ENCODE measurements at places on chromosomes 4 and X.

DNA sequence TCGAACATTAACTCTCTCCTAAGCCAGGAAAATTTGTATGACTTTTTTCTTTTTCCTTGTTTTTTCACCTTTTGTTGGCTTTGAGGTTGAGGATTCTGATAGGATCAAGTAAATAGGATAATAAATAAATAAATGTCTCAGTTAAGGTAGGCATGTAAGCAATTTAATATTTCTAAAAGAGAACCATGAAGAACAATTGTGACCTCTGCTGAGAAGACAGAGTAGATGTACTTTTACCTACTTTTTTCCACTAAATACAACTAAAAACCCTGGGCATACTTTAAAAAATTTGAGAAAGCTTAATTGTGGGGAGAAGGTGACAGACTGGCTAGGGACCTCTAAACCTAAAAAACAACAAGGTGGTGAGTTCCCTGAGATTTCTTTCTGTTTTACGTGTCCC is 31.6 kb upstream of the CLNK start:
- DNase-seq: no peak

- peak; percentile 1 for DNase-seq
Observed at GRCh38 chrX:34656842-34657725, at the start of gene TMEM47. Gene TMEM47, minus strand, starts transcription at chrX:34657285. Its CDS starts 256 bp downstream, at chrX:34657029.

DNA sequence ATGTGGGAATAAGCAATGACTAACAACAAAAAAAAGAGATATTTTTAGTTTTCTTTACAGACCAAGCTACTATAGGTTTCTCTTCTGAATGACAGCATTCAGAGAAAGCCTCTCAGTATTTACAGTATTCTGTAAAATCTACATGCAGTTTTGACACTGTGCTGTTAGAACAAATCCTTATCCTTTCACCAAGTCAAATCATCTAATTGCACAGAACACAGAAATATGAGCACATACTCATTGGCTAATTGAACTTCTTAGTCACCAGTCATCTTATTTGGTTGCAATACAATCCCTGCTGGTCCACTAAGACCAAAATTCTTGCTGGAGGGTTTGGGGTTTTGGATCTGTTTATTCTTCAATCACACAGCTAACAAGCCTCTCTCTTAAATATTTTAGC is 5.7 kb downstream of the ACOT9 start:
- no peak for DNase-seq

- DNase-seq: no peak
Observed at GRCh38 chrX:34813618-34814017, 129.0 kb upstream of the FAM47B start.

DNA sequence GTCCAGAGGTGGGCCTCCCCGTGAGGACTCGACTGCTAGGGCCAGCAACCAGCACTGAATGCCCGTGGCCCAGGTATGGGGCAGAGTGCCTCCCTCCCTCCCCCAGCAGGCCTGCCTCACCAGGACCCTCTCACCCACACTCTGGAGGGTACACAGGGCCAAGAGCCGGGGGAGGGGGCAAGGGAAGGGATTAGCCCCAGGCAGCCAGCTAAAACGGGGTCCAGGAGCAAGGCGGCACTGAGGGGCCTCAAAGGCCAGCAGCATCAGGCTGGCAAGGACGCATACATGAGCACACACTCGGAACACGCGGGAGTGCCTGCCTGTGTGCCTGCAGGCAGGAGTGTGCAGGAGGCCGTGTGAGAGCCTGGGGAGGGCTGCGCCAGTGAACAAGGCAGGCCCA is 18.3 kb upstream of the DUSP9 start:
- DNase-seq: no peak

DNA sequence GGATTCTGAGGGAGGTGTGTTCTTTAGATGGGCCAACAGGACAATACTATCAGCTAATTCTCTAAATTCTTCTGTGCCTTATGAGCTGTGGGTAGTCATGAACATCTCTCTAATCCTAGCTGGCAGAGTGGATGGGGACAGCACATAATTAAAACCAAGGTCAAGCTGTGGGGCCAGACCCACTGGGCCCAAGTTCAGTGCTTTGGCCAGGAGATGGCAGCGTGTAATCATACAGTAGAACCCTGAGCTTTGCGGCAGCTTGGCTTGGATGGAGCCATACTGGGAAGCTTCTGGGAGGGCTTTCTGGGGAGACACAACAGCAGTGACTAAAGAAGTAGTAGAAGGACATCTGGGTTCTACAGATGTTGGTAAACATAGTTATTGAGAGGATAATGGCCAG is 140.3 kb upstream of the CXCL13 start:
- DNase-seq: peak; percentile 48

DNA sequence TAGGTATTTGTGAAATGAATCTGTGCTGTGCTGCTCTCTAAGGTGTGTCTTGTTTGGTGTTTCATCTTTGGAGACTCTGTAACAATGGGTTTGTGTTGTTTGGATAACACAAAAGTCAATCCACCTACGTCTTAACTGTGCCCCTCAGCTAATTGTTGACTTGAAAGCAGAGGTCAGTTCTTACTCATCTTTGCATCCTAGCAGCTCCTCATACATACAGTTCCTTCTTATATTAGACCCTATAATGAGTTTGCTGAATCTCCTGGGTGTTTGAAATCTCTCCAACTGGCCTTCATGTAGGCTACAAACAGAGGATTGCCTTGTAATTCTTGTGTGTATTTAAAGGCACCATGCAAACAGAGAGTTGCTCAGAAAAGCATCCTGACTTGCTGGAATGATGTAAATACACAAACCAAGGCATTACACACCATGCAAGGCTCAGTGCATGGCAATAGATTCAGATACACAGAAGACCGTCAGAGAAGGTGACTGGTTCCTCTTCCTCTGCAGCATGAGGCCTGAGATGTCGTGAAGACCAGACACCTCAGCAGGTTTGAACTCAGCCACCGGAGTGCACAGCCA is 220.0 kb upstream of the JADE1 start:
- no peak for DNase-seq

- no peak for DNase-seq
Observed at GRCh38 chrX:153714256-153714655, 9.9 kb downstream of the BCAP31 start.

- no peak for DNase-seq
Observed at GRCh38 chr4:11698033-11698432, 269.3 kb upstream of the HS3ST1 start.

DNA sequence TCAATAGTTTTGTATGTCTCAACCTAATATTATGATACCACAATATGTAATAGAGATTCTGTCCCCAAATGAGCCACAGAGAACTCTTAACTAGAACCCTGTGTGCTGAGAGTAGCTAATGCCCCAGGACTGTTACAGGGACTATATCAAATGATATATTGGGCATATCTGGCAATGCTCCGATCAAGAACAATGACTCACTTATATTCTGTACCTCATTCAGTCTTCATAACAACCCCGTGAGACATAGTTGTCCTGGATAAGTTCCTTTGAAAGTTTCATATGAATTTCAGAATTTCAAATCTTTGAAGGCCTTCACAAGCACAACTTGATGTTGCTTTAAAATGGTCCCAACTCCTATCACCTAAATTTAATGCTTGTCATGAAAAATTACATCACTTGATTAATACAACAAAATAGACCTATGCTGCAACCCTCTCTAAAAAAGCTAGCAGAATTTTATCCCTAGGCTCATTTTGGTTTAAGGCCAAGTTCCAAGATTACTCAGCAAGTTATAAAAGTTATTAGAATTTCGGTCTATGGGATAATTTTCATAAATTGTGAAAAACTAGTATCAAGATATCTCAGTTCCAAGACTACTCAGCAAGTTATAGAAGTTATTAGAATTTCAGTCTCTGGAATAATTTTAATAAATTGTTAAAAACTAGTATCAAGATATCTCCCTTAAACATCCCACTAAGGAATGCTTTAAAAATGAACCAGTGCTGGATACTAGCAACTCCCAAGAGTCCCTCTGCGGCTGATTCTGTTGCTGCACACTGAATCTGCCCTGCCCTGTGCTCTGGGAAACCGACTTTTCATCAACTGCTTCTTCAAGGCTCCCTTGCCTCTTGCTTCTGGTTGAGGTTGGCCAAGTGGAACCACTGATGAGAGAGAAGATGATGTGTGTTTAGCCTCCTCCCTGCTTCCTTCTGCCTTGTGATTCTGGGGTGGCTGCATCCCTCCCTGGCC is 6.0 kb upstream of the ANXA3 start:
- DNase-seq: no peak

DNA sequence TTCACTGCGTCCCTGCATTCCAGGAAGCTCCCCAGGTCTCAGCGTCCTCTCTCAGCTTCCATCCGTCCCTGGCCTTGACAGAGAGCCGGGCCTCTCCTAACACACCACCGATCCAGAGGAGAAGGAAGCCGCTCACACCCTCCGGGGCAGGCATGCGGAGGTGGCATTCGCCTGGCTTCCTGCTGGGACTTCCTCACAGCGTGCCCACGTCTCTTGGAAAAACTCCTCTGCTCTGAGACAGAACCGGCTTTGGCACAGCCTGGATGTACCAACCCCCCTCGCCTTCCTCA is 3.2 kb downstream of the CTAG2 start:
- no peak for DNase-seq

DNA sequence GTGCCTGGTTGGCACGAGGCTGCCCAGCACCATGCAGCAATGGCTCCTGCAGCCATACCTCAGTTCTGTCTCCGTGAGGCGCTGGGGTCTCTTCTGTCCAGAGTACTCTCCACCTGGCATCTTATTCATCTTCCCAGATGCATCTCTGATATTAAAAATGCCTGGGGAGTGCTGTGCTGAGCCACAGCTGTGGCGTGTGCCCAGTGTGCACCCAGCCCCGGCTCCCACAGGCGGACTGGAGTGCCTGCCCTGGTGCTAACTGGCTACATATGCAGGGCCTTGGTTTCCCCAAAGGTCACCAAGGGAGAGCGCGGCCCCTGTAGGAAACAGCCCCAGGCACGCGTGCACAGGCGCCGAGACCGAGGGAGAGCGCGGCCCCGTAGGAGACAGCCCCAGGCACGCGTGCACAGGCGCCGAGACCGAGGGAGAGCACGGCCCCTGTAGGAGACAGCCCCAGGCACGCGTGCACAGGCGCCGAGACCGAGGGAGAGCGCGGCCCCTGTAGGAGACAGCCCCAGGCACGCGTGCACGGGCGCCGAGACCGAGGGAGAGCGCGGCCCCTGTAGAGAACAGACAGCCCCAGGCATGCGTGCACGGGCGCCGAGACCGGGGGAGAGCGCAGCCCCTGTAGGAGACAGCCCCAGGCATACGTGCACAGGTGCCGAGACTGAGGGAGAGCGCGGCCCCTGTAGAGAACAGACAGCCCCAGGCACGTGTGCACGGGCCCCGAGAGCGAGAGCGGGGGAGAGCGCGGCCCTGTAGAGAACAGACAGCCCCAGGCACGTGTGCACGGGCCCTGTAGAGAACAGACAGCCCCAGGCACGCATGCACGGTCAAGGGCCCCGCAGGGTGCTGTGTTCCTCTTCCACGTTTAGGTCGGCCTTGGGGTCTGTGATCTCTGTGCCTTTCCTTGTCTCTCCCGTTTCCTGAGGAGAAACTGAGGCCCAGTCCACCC is 14.5 kb downstream of the TMEM175 start:
- DNase-seq: no peak

DNA sequence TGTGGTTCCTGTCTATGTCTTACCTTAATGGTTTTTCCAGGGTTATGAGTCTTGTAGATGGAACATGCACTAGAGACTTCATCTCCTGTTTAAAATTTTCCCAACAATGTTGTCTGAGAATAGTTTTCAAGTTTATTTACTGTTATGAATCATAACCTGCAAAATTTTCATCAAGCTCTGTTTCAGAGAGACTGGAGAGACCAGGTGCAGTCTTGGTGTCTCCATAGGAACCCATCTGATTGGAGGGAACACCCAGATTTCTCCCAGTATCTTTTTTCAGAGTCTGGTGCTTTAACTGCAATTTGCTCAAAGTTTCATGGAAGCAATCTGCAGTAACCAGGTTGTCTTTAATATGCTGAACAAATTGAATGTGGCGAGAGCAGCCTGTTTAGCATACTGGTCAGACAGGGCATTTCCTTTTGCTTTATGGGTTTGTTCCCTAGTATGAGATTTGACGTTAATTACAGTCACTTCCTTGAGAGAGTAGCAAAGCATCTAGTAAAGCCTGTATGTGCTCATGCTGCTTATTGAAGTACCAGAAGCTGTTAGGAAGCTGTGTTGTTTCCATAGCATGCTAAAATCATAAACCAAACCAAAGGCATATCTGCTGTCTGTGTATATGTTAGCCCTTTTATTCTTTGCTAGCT is 18.8 kb upstream of the VSIG1 start:
- DNase-seq: no peak

- no peak for DNase-seq
Observed at GRCh38 chr4:138800421-138800820, 215.2 kb upstream of the NOCT start.

- no peak for DNase-seq
Observed at GRCh38 chr4:628821-629635, 3.7 kb downstream of the PDE6B start.

DNA sequence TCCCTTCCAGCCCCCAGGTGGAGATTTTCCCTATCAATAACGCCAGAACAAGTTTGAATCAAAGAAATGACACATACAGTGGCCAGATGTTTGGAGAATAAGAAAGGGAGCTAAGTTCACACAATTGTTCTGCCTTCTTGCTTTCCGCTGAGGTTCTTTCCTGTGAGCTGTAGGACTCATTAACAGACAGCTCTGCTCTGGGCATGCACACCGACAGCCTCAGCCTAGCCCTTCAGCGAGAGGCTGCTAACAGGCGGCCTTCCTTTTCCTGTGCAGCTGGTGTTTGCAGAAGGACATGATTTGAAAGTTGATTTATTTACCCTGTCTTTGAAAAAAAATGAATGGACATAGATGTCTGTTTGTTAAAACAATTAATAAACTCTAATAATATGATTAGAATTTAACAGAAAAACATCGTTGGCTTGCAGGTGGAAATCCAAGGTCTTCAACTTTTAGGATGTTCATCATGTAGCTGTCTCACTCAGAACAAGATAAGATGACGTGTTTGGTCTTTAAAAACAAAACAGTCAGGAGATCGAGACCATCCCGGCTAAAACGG is 183.3 kb downstream of the KDR start:
- peak; percentile 29 for DNase-seq

GRCh38 chrX:69036674-69037573 is 128.3 kb downstream of the PJA1 start:
- DNase-seq: no peak

GRCh38 chr4:3360777-3361176 is 68.0 kb downstream of the RGS12 start:
- DNase-seq: no peak

GRCh38 chrX:8049827-8050226 is 121.2 kb downstream of the VCX2 start:
- DNase-seq: no peak

DNA sequence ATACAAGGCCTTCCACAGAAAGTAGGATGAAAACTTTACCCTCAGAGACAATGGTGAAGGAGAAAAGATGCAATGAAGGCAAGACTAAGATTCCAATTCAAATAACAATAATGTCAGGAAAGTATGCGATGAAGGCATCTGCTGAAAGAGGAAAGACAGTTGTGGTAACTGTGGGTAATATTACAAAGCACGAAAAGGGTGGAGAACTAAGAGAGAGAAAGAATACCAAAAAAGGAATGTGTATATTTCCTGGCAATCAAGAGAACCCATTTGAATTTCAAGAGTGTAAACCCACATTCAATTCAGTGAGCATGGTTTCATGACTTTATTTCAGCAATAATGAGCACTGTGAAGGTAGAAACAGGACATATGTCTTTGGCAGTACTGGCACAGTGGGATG is 225.5 kb downstream of the PALLD start:
- DNase-seq: no peak
